Stimulated activated CD4-positive, alpha-beta T cell treated with anti-CD3 and anti-CD28 coated beads, Interleukin-12 subunit alpha, Interleukin-12 subunit beta, amount 100 ng/mL, for 4 hours (primary cell): ENCODE measurements at places on chromosomes 2 and 18.

- no peak for DNase-seq
These were observed 77.3 kb upstream of the RPL31 start for GRCh38 chr2:100924520-100925451.

DNA sequence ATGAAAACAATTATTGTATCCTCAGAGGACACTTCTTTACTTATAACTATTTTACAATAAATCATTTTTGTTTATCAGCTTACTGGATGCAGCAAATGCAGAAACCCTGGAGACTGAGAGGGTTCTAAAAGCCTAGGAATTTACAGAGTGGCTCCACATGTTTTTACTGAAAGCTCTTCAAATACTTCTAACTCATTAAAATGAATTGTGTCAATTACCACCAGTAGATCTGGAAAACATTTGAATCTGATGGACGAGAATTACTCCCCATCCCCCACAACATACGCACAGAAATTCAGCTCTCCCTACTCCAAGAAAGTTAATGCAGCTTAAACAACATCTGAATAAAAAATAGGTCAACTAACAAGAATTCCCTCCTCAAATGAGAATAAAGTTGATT, 319.8 kb upstream of the FIGN start:
- no peak for DNase-seq

GRCh38 chr18:72058851-72059250, 485.3 kb downstream of the CBLN2 start:
- no peak for DNase-seq

DNA sequence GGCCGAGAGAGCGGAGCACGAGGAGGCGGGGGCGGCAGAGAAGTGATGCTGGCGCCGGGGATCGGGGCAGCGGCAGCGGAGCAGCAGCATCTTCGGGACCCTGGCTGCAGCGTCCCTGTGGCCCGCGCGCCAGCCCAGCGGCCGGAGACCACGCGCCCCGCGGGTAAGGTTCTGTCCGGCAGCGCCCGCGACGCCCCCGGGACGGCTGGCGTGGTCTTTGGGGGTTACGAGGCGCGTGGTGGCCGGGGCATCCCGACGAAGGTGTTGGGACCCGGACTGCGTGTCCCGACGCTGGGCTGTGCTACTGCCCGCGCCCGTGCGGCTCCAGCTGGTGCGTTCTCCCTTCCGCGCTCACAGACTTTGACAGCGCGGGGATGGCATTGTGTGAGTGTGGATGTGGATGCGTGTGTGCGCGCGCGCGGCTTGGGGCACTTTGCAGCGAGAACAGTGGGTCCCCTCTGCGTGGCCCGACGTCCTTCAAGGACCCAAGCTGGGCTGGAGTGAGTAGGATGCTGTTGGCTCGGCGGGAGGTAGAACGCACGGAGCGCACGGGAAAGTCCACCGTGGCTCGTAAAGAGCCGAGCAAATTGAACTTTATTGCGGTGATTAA, 405.0 kb downstream of the XIRP2 start:
- no peak for DNase-seq
